M059J (cell line): ENCODE measurements at places on chromosomes 11 and 22.

DNA sequence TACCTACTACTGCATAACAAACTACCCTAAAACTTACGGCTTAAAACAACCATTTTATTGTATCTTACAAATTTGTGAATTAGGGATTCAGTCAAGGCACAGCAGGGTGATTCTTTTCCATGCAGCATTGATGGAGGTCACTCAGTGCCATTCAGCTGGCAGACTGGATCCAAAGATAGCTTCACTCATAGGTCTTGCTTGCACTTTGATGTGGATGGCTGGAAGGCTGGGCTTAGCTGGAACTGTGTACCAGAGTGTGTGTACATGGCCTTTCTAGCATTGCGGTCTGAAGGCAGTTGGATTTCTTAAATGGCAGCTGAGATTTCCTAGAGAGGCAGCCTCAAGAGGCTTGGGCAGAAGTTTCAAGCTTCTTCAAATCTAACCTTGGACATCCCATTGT is 25.0 kb downstream of the YAP1 start:
- no peak for DNase-seq

DNA sequence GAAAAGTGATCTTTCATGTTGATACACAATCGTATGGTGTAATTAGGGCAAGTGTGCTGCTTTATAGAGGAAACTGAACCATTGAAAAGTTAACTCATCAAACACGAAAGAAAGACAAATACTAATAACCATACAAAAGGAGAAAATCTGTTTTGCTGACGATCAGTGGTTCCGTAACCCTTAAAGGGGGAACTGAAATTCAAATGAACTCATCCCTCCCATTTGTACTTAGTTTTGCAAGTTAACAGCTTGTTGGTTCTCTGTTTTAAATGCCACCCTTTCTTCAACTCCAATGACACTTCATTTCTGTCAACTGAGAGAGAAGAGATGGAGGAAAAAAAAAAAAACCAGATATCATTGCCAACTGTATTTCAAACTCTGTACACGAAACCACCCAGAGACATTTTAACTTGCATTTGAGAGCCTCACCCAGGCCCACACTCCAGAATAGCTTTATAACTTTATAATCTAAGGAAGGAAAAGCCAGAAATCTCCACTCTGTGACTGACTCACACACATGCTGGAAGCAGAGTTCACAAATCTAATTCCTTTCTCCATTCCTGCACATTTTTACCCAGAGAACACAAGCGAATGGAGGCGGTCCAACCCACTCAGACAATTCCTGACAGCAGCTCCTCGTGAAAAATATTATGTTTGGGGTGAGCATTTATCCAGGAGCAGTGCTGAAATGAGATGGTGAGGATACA is 17.4 kb upstream of the CSNK2A3 start:
- DNase-seq = no peak

- DNase-seq = no peak
Observed at GRCh38 chr22:39204216-39204615, 40.6 kb downstream of the PDGFB start.

DNA sequence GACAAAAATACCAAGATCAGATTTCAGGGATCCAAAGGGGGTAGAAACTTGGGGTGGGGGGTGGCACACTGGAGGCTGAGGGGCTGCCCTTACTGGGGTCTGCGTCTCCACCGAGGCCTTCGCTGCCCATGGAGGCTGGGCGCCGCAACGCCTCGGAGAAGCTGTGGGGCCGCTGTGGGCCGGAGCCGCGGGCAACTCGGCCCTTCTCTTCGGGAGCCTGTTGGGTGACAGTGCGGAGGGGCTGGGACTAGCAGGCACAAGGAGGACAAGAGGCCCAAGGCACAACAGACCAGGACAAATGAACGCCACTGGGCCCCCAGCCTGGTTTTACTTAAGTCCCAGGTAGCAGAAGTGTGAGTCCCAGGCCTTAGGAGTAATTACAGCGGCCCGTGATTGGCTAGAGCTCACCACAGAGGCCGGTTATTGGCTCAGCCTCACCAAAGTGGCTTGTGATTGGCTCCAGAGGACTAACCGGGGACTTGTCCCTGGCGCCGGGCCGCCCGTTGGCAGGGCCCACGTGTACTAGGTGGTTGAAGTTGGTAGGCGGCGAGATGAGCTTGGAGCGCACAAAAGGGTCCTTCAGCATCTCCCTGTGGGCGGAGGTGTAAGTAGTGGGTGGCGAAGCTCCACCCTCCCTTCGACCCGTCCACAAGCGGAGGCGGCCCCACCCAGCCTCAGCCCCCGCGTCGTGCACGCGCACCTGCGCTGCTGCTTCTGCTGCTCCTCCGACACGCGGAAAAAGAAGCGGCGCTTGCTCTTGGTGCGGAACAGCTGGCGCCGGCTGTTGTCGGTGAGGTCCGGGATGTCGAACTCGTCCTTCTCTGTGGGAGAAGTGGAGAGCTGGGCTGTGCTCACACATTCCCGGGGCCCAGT is 16.5 kb upstream of the MEN1 start:
- no peak for DNase-seq

DNA sequence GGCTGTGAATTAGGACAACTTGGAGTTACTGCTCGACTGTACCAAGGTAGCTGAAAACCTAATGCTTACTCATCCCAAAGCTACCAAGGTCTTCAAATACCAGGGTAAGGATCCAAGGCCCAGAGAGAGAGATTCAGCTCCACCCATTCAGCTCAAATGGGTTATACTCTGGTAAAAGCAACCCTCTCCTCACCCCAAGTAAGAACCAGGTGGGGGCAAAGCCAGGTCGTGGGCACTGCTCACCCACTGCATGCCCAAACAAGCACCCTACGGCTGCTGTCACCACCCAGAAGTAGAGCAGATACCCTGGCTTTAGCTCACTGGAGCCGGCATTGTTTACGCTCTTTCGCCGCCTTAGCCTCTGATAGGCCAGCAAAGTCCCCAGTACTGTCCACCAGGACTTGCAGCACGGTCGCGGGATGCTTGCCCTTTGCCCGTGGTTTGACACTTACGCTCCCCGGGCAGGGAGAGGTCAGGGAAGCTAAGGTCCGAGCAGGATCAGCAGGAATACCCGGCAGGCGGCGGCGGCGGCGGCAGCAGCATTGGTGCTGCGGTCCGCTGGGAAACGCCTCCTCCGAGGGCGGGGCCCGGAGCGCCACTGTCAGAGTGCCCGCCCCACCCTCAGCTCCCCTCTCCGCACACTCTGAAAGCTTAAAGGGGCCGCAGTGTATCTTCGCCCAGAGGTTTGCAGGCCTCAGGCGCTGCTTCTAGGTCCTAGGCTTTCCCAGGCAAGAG is 19.6 kb downstream of the CKAP5 start:
- peak; percentile 47 for DNase-seq

DNA sequence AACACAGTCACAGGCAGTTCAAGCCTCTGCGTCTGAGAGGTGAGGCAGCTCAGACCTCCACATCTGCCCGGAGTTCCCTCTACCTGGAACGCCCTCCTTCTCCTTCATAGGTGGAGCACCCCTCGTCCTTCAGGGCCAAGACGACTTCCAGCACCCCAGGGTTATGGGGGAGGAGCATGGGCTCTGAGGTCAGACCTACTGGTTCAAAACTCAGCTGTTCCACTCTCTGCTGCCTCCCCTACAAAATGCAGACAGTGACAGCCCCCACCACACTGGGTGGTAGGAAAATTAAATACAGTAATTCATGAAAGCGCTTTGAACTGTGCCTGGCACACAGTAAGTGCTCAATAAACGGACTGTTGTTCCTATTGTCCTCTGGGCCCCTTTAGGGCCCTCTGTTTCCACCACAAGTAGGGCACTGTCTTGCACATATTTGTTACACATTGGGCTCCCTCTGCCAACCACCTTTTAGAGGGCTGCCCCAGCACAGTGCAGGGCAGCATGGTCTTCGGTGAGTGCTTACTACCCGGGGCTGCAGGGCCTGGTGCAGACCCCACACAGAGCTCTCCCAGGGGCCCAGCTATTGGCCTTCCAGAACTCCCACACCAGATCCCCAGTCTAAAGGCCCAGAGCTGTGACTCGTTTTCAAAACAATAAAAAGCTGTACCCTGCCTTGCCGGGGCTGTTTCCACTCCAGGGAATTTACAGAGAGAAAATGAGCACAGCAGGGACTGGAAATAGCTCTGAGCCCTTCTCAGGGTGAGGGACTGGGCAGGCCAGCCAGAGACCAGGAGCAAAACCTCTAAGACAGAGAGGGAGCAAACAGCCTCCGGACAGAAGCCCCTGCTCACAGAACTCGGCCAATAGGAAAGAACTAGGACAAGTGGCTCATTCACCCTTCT is 2.5 kb downstream of the TMEM184B start:
- DNase-seq = no peak

GRCh38 chr11:40787224-40787623 is 672.2 kb downstream of the LRRC4C start:
- no peak for DNase-seq

DNA sequence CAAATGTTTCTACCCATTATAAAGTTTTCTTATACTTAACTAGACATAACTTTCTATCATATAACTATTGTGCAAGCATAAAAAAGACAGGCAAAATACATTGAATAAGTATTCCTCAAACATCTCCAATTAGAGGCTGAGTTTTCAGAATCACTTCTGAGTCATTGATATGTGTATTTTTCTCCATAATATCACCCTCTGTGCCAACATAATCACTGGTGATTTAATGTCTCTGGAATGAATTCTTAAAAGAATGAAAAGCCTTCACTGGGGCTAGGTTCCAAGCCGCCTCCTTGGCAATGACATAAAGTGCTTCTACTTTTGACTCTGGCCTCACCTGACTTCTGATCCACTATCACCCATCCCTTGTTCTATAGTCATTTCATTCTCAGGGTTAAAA is 197.0 kb upstream of the E2F8 start:
- DNase-seq = peak; percentile 92

DNA sequence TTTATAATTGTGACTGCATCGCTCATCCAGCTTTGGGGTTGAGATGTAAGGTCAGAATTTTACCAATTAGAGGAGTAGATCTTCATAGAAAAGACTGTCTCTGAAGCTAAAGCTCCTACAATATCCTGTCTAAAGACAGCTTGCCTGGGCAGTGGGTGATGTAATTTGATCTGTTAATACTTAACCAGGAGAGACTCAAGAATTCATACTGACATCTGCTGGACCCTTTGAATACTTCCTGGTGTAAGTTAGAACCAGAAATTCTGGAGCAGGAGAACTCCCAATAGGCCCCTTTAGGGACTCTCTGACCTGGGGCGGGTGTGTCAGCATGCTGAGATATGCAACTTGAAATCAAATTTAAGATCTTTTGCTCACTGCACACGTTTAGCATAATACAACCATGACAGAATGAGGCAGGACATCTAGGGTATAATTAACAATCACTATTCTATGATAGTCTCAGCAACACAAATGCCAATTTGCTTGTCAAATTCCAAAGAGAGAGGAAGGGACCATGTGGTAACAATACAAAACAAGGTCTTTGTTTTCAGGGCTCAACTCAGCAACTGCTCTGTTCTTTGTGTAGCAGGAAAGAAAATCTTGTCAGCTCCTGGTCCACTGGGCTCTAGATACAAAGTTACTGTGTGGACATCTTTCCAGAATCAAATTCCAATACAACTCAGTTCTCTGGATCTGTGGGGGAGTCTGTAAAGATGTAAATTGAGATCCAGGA is 143.9 kb downstream of the INSC start:
- DNase-seq = peak; percentile 23

GRCh38 chr11:35992548-35992947 is 48.7 kb downstream of the LDLRAD3 start:
- no peak for DNase-seq

GRCh38 chr11:28963187-28963586 is 855.0 kb downstream of the METTL15 start:
- peak; percentile 35 for DNase-seq

GRCh38 chr11:105137286-105137685 is 2.3 kb downstream of the CARD18 start:
- DNase-seq = peak; percentile 73
